ENCODE measurements at places on chromosomes 4 and X.

DNA sequence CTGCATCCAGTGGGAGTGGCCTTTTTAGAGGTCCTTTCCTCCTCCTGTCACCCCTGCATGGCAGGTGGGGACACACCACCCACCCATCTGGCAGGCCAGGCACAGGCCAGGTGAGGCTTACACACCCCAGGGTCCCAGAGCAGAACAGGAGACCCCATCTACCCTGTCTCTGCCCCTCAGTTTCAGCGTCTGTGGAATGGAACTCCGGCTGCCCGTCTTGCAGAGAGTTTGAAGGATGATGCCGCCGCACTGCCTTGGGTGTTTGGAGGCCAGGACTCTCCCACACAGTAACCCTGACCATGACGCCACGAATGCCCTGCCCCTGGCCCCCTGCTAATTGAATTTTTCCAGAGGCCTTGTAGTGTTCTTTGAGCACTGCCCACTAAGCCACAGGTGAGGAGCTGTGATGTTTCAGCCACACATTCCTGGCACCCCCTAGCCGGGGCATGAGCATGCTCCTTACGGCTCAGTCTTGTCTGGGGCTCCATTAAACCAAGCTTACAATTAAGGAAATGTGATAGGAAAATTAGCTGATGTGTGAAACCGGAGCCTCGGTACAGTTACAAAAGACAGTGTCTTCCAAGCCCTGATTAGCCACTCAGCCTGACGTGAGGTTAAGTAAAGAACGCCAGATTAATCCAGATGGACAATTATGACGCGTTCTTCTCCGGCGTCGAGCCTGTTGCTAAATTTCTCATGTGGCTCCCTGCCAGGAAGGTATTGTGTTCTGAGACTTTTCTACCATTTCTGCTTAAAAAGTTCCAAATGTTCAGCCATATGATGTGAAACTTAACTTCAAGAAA is 39.3 kb downstream of the HMX1 start:
- no peak for DNase-seq

- no peak for DNase-seq
These were observed 59.1 kb downstream of the SMIM20 start for GRCh38 chr4:25972984-25973745.

DNA sequence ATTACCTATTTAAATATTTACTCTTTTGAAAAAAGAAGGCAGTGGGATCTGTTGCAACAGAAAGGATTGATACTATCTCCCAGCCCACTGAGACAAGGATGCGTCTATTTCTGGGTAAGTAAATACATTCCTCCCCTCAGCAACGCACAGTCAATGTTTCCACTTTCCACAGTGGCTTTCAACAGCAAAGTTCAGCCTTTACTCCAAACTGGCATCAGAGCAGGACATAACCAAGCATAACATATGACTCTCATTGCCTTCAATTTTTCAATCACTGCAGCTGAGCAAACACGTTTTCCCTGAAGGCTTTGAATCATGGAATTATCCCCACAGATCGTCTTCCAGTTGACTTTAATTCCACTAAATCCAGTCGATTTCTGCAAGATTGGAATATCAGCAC is 160.3 kb upstream of the FRG1 start:
- DNase-seq: no peak

GRCh38 chr4:132992686-132993085 is 156.4 kb upstream of the PCDH10 start:
- DNase-seq: no peak

DNA sequence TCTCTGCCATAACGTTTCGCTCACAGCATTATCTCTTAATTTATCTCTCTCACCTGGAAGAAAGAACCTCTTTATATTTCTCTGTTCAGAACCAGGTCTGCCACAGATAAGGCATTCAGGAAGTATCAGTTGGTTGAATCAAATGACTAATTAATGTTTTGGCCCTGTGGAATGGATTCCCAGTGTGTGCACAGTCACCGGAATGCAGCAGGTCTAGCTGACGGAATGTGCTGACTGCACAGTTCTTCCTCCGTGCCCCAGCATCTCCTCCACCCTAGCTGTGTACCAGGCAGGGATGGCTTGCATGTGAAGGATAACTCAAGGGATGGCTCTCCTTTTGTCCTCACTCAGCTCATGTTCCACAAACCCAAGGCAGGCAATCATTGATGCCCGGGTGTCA is 141.8 kb upstream of the MSX1 start:
- DNase-seq: no peak

- DNase-seq: no peak
These were observed 31.4 kb downstream of the EVC start for GRCh38 chr4:5742388-5742787.

DNA sequence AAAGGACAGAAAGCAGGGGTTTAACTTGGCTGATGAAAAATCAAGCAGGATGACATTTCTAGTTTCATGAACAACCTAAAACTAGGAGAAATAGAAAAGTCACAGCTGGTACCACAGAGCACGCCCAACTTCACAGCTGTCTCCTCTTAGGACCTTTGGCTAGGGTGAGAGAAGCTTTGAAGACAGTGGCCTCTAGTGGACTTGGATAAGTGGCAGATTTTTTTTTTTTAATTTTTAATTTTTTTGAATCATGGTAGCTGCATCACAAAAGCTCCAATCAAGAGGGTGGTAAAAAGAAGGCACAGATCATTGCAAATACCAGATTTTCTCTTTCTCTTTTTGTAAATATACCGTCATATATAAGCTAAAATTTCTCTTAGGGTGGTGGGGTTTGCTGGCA is 20.2 kb upstream of the MAP3K15 start:
- peak; percentile 0 for DNase-seq

- DNase-seq: peak; percentile 10
These were observed 71.0 kb downstream of the PJA1 start for GRCh38 chrX:69093960-69094871.

- peak; percentile 14 for DNase-seq
These were observed 54.9 kb downstream of the STOX2 start for GRCh38 chr4:183960046-183960420.

GRCh38 chr4:120156120-120156718 is 89.6 kb upstream of the MAD2L1 start:
- peak; percentile 68 for DNase-seq

DNA sequence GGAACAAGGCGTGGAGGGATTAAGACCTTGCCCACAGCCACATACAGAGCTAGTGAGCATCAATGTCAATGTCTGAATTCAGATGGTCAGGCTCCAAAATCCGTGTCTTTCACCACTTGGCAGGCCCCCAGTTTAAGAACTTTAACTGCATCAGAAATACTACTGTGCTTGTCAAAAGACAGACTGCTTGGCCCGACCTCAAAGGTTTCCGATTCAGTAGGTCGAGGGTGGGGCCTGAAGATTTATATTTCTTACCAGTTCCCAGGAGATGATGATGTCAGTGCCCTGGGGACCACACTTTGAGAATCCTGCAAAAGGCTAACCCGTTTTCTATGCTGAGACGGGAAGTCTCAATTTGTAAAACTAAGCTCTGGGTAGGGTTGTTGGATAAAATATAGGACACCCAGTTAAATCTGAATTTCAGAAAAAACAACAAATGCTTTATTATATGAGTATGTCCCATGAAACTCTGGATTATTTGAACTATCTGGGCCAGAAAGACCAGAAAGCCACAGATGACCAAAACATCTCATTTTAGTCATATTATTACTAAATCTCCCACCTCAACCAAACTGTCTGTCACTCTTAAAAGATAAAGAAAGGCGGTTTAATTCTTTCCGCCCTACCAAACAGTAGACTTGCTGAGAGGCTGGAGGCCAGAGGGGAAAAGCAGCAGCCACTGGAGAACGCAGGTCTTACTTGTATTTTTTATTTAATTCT is 42.7 kb downstream of the GATB start:
- DNase-seq: no peak

GRCh38 chrX:20144491-20144890 is 2.9 kb upstream of the EIF1AX start:
- peak; percentile 63 for DNase-seq

DNA sequence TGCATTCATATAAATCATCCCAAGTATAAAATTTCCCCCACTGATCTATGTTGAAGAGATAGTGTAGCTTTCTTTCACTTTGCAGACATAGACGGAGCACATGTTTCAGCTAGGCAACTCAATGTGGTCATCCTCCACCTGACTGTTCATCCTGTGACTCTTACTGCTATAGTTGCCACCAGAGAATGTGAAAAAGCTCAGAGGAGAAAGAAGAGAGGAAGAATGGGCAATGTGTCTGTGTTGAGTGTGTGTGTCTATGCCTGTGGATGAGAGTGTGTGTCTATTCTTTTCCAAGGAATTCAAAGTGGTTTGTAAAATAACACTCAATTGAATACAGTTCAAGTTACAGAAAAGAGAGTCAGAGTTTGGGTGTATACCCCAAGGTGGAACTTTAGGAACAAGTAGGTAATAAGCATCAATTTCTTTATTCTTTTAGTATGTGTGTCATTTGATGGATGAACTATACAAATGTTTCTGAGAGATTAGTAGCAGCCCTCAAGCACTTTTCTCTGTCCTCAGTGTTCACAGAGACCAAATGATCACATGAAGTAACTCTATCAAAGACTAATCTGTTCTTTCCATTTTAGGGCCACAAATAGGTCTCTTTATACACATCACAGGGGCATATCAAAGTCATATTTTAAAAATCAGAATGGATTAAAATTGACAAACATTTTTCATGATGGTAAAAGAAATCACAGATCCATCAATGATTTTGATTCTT is 2.3 kb downstream of the SNCA start:
- no peak for DNase-seq

- DNase-seq: no peak
These were observed 44.4 kb downstream of the KIAA0232 start for GRCh38 chr4:6826781-6827508.

- no peak for DNase-seq
These were observed 425.2 kb upstream of the RASGEF1B start for GRCh38 chr4:81896936-81897335.

GRCh38 chr4:38990241-38990640 is 42.0 kb downstream of the TMEM156 start:
- no peak for DNase-seq

GRCh38 chrX:122344816-122345215 is 839.3 kb upstream of the GRIA3 start:
- DNase-seq: no peak

DNA sequence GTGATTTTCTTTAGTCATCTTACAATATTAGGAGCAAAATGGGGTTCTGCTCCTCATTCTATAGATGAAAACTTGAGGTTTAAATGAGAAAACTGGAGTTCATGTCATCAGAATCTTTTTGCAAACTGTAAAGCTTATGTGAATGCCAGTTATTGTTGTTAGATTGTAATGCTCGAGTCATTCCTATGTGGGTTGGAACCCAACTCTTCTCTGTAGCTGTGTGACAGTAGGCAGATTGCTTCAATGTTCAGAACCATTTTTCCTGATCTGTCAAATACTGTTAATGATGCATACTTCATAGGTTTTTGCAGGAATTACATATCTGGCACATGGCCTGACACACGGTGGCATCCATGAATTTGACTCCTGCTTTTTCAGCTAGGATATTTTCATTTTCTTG is 178.9 kb downstream of the RAPGEF2 start:
- no peak for DNase-seq

GRCh38 chrX:16839852-16840460 is 30.2 kb downstream of the RBBP7 start:
- DNase-seq: peak; percentile 7

DNA sequence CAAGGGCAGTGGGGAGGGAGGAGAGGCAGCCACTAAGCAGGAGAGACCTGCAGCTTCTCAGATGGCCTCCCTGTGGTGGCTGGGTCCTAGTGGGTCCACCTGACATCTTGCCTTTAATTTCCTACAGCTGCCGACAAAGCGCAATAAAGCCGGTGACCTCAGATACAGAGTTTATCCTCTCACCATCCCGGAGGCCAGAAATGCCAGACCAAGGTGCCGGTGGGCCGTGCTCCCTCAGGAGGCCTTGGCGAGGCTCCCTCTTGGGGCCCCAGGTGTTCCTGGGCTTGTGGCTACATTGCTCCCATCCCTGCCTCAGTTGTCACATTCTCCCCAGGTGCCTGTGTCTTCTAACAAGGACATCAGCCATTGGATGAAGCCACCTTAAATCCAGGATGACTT is 103.0 kb downstream of the ADRA2C start:
- no peak for DNase-seq

- DNase-seq: no peak
These were observed 11.3 kb upstream of the DOCK11 start for GRCh38 chrX:118484216-118484903.

- DNase-seq: no peak
These were observed 12.4 kb downstream of the ENPP6 start for GRCh38 chr4:184205243-184205642.

All from MV-4-11 (cell line).